ENCODE measurements at places on chromosomes 7 and 10.

- DNase-seq: no peak
Observed at GRCh38 chr10:110859973-110860376, 11.8 kb upstream of the PDCD4 start.

GRCh38 chr10:123562387-123562786 is 103.8 kb upstream of the GPR26 start:
- DNase-seq: no peak

GRCh38 chr10:13450069-13450468 is 78.7 kb downstream of the BEND7 start:
- DNase-seq: no peak

- DNase-seq: no peak
Observed at GRCh38 chr7:99766484-99767099, 17.4 kb downstream of the CYP3A4 start.

DNA sequence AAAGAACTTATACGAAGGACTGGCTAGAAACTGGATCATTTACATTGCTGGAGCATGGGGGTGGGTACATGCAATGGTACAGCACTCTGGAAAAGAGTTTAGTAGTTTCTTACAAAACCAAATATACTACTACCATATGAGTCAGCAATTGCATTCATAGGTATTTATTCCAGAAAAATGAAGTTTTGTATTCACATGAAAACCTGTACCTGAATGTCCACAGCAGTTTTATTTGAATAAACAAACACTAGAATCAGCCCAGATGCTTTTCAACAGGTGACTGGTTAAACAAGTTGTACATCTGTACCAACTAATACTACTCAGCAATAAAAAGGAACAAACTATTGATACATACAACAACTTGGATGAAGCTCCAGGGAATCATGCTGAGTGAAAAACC is 3.4 kb downstream of the SCIN start:
- DNase-seq: no peak

GRCh38 chr10:2079603-2080078 is 342.3 kb upstream of the ADARB2 start:
- DNase-seq: no peak

- DNase-seq: no peak
Observed at GRCh38 chr10:63173468-63174232, 40.5 kb downstream of the NRBF2 start.

DNA sequence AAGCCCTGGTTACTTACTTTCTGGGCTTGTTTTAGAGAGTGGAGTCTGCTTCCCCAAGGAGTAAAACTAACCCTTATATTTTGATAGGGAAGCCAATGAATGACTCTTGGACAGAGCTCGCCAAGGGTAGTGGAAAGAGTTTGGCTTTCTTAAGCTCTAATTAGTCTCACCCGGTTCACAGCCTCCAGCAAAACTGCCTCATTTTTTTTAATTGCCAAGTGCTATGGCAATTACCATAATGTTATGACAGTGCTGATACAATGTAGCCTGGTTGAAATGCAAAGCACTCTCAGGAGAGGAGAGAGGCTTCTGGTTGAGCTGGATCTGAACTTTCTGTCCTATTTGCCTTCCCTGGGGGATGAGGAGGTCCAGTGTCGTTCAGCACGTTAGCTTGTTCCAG is 376.1 kb upstream of the CHRM2 start:
- no peak for DNase-seq

GRCh38 chr7:96596120-96596826 is 113.4 kb downstream of the SEM1 start:
- no peak for DNase-seq

GRCh38 chr10:100566561-100566960 is 30.8 kb downstream of the HIF1AN start:
- no peak for DNase-seq
